Activated CD4-positive, alpha-beta T cell treated with anti-CD3 and anti-CD28 coated beads, Interleukin-2, amount 10 ng/mL, durations not matched to agents 7 days and 5 days (primary cell): ENCODE measurements at places on chromosomes 12 and 14. TPM values are rescaled to one million over a fixed set of nuclear protein-coding genes. Genes with fewer than 3 reads are reported as not detected.

DNA sequence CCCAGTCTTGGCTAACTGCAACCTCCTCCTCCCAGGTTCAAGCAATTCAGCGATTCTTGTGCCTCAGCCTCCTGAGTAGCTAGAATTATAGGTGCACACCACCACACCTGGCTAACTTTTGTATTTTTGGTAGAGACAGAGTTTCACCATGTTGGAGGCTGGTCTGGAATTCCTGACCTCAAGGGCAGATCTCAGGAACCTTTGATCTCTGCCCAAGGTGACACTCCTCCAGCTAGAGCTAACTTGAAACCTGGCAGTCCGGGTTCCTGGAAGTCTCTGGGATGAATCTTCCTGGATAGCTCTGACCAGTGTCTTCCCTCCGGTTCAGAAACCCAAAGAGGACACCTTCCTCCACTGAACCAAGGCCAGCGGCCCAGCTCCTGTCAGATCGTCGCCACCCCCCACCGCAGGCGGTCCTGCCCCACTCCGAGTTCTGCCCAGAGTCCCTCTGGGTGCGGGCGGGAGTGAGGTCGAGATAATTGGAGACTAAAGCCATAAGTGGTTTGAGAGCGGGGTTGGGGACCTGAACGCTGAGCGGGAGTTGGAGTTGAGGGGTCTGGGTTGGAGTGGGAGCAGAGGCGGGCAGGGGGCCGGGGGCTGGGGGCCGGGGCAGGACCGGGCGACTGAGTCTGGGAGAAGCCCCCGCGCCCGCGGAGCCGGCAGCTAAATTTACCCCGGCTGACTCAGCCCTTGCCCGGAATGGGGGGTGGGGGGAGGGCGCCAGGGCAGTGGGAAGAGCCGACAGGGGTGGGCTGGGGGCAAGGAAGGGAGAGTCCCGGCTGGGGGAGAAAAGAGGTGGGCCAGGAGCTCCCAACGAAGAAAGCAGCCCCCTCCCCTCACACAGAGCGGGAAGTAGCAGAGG, 4.7 kb downstream of the DDN start:
- DNase-seq: no peak

GRCh38 chr12:52126050-52126604, 46.6 kb downstream of the SMIM41 start:
- DNase-seq: no peak

- DNase-seq: no peak
These were observed 35.5 kb upstream of the KCNC2 start for GRCh38 chr12:75245108-75245507.

DNA sequence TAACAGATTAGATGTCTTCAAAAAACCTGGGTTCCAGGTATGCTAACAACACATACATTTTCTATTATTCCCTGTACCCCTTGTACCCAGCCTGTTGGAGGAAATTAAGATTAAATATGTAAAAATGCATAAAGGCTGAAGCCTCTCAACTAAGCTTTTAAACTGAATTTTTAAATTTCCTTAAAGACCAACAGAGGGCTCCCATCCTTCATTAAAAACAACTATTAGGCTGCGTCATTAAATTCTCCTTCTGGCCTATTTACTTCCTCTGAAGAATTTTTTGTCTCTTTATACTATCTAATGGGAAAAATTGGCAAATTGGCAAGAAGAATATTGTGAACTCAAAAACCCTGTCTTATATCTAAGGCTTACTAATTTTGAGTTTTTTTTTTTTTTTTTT, 21.8 kb downstream of the SENP1 start:
- no peak for DNase-seq

DNA sequence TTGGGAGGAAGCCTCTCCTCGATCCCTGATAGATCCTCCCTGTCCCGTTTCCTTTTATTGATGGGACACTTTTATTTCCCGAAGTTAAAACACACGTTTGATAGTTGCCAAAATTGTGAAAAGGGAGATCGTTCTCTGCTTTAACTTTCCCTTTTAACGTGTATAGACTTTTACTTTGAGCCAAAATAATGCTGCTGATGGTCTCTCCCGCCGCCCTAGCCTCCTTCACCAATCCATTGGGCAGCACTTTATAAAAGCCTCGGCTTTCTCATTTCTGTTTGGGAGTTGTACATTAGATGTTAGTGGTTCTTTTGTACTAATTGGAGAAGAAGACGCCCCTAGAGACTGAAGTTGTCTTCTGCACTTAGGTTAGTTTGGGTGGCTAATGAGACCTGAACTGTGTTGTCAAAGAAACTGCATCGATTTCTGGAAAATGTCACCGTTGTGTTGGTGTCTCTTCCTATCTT, 1.4 kb downstream of the TMTC2 start:
- no peak for DNase-seq

DNA sequence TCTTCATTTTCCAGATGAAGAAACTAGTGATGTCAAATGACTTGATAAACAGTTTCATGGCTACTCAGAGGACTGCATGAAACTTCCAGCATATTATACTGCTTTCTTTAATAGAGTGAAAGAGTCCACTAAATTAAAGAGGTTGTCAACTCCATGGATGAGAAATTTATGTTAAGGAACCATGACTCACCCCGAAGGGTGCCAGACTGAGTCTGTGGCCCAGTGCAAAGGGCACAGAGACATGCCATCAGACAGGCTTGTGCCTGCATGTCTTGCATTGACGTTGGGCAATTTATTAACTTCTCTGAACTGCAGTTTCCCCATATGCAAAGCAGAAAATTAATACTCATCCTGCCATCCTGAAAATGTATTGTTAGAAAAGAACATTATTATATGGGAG, 382.4 kb downstream of the APAF1 start:
- DNase-seq: no peak

GRCh38 chr12:101749657-101750056, 10.4 kb upstream of the SYCP3 start:
- no peak for DNase-seq

GRCh38 chr14:69859591-69859990, 19.6 kb upstream of the SMOC1 start:
- DNase-seq: no peak

DNA sequence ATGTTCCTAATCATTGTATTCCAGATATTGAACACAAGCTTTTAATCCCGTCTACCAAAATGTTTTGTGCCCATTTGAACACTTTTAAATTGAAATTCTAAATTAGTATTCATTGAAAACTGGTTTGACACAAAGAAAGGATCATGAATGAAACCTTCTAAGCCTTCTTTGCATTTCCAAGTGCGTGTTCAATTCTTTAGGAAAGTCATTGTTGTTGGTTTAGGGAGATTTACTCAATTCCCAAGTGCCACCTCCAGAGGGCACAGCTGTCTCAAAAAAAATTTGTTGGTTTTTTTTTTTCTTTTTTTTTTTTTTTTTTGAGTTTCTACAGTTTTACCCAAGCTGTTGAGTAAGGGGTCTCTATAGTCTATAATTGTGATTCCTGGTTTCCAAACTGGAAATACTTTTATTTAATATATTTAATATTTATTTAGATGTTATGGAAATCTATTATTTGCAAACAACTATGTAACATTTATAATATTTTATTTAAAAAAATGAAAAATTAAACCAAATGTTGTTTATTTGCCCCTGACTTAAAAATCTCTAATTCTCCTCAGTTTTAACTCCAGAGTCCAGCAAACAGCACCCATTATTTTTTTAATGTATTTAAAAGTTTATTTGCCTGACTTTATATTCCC, 79.9 kb downstream of the NEDD1 start:
- peak; percentile 20 for DNase-seq

- no peak for DNase-seq
These were observed 138.4 kb downstream of the GLT1D1 start for GRCh38 chr12:128991716-128992115.

- no peak for DNase-seq
These were observed 29.4 kb downstream of the FAIM2 start for GRCh38 chr12:49874142-49874897.

DNA sequence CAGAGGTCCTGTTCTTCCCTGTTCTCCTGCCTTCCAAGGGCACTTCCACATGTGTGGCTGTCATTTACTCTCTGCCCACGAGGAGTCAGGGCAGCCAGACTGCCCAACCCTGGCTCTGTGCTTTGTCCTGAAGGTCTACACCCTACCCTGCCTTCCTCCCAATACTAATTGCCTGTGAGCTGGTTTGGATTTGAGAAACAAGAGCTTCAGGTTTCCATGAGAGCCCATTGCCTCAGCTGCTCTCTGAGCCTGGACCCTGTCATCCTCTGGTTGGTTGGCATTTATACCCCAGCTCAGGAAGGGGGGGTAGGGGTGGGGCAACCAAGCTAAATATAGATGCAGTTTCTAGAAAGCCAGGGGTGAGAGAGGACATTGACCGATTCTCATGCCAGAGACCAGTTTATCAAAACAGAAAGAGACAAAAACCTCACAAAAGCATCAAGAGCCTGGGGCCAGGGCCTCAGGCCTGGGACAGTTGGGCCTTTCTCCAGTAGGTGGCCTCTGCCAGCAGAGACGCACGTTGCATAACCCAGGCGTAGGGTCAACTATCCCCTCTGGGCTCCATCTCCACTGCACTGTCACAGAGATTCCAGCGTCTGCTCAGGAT, 34.5 kb downstream of the VDR start:
- no peak for DNase-seq

DNA sequence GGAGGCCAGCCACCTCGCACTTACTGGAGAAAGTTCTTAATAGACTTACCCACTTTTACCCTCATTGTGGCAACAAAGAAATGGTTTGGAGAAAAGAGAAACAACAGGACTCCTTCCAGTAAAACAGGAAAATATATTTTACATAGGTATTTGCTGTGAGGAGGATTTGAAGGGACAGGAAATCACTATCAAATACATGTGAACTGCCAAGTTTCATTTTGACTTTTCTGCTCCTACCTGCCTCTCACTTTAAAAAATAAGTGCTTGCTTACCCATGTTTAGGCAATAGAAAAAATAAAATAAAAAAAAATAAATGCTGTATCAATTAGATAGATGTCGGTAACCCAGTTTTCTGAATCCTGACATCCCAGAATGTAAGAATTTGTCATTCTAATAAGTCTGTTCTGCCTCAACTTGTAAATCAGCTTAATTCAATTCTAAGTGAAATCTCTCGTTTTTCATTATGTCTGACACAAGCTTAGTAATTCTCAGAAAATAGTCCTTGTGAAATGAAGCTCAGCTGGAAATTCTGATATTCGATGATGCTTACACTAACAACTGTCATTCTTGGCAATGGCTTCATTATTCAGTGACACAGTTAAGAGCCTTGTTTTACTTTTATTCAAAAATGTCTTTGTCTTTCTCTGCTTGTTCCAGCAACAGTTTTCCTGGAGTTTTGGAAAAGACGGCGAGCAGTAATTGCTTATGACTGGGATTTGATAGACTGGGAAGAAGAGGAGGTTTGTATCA, 131.3 kb downstream of the SLC5A8 start:
- no peak for DNase-seq

- DNase-seq: no peak
These were observed 542.4 kb downstream of the DIO2 start for GRCh38 chr14:79668951-79669350.

The FBXO33 gene
- total RNA-seq: 18.3 TPM

The CACNB3 gene
- 14.9 TPM for total RNA-seq

The KRT7 gene
- total RNA-seq: 2.2 TPM

The GCH1 gene
- 55.1 TPM for total RNA-seq

The CLEC2D gene
- 296 TPM for total RNA-seq

The ESR2 gene
- not detected for total RNA-seq

The TOMM20L gene
- total RNA-seq: not detected

The TRIM9 gene
- 0.30 TPM for total RNA-seq

The WNT5B gene
- not detected for total RNA-seq
